Activated naive CD4-positive, alpha-beta T cell treated with anti-CD3 and anti-CD28 coated beads, Interleukin-2, amount 50 U/mL, for 72 hours (primary cell): ENCODE measurements at places on chromosomes 6 and 20.

DNA sequence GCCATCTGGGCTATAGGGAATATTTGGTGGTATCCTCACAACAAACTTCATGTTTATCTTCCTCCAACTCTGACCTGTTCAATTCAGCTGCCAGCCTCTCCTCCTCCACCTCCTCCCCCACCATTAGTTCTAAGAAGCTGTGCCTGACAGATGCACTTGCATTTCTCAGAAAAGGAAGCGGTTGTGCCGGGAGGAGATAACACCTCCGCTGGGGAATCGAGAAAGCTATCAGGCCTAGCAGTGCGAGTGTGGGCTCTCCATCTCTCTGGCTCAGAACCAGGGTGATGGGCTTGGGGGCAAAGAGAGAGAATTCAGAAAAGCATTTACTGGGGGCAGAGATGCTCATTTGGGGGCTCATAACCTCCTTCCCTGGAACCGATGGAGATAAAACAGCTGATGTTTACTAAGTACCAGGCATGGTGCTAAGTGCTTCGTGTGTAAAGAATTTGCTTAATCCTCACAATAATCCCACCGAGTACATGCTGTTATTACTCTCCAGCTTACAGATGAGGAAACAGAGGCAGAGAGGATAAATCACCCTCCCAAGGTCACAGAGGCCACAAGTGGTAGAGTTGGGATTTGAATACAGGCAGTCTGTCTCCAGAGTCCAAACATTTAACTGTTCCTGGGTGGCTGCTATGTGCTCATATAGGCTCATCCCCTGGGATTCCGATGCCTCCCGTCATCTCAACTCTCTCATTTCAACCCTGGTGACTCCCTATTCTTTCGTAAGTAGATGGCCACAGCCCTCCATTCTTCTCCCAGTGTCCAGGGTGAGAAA lies 38.3 kb downstream of the COX4I2 start:
- peak; percentile 70 for DNase-seq

- DNase-seq = no peak
Measured at GRCh38 chr6:37205175-37205996, 35.4 kb downstream of the PIM1 start.

DNA sequence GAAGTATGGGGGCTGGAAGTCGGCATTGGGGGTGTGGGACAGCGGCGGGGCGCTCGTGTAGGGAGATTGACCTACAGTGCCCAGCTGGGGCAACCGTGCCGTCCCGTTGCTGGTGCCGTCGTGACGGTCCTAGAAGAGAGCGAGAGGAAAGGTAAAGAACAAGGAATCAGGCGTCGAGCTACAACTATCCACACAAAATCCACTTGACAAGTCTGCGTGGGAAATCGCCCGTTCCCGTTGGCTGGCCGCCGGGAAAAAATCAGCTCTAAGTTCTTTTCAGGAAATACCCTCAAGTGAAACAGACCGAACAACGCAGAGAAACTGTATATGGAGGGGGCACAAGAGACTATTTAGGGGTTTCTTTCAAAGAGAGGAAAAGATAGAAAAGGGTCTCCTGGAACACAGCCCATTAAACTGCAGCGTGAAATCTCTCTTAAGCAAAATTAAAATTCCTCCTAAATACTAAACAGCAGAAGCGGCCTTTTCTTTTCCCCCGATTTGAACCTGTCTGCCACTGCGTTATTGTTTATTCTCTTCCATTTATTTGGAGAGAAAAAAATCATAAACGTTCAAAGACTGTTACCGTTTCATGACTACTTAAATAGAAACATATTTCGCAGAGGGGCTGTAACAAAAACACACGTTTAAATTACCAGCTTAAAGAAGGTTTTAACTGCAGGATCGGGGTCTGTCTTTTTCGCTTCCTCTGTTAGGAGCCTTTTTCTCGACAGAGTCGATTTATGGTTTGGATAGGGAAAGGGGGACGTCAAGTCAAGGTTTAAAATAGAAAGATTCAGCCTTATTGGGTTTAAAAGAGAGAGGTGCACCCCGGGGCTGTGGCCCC lies 4.4 kb downstream of the TFAP2A start:
- DNase-seq = no peak

GRCh38 chr6:132089173-132089572 lies 138.0 kb upstream of the CCN2 start:
- no peak for DNase-seq

DNA sequence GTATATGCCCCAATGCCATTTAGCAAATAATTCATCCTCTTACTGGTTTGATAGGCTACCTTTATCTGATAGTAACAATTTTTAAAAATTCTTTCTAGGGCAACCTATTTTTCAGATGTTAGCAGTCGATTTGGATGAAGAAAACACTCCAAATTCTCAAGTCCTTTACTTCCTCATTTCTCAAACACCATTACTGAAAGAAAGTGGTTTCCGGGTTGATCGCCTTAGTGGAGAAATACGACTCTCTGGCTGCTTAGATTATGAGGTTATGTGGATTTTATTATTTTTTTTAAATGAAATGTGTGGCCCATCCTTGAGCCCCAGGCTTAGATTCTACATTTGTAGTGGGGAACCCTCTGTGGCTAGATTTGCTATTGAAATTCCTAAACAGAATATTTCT lies 26.3 kb downstream of the CDH26 start:
- no peak for DNase-seq
